ENCODE measurements at places on chromosomes 2 and 18.

DNA sequence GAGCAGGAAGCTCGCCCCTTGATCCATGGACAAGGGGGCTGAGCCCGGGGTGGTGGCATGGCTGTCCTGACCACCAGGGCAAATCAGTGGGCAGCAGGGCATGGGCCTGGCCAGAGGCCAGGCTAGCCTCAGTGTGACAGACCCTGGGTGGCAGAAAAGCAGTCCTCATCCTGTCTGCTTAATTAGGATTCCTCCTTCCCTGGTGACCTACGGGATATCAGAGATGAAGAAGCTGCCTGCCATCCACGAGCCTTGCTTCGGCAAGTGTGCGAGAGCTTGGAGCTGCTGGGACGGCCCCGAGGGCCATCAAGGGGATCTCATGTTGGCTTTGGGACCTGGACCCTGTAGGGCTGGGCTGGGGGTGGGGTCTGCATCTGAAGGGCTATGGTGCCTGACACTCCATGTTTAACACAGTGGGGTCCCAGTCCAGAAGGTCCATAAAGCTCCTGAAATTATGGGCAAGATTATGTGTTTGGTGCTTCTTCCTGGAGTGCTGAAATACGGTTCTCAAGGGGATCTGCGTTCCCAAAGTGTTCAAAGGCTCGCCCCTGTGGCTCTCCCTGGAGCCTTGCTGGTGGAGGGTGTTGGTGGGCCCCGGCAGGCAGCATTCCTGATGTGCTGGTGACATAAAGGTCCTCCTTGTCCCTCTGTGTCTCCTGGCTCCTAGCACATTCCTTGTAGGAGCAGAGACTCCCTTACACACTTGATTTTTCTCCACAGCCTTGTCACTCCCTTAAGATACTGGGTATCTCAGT is 52.6 kb downstream of the KCNIP3 start:
- DNase-seq, result no peak

- DNase-seq, result no peak
Observed at GRCh38 chr2:181586569-181587081, 70.3 kb downstream of the CERKL start.

- DNase-seq, result no peak
Observed at GRCh38 chr2:217069263-217070042, 209.6 kb upstream of the TNP1 start.

DNA sequence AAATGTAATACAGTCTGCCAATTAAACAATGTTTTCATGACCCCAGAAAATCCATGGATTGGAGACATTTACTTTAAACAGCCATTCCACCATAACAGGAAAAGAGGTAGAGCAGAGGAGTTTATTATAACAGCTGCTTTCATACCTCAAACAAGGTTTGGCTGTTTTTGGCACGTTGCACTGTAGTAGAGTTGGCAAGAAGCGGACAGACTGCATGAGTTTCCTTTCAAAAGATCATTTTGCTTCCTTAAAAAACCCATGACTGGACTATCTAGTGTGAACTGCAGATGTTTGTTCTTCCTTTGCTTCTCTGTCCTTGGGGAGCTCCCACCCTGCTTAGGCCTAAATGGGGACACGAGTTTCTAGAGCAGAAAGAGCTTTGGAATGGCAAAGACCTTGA is 108.5 kb upstream of the THOC1 start:
- no peak for DNase-seq

DNA sequence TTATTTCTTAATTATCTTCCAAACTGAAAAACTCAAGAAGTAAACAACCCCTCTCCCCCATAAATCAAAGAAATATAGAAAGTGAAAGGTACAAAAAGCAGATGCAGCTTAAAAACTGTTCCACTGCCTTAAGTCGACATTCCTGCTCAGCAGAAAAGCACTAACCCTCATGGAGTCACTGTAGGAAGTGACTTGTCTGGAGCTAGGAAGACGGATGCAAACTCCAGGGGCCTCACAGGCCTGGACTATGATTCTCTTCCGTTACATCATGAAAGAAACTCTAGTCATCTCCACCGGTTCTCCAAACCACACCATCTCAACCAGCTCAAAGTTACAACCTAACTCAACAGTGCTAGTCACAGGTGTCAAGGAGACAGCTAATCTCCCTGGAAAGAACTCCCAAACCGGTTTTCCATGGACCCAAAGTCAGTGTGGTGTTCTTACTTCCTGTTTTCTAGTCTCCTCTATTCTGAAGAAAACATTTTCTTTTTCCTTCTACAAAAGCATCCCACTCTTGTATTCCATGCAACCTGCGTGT is 128.4 kb downstream of the PIEZO2 start:
- no peak for DNase-seq

- no peak for DNase-seq
Observed at GRCh38 chr2:136375017-136375901, 257.3 kb upstream of the CXCR4 start.

DNA sequence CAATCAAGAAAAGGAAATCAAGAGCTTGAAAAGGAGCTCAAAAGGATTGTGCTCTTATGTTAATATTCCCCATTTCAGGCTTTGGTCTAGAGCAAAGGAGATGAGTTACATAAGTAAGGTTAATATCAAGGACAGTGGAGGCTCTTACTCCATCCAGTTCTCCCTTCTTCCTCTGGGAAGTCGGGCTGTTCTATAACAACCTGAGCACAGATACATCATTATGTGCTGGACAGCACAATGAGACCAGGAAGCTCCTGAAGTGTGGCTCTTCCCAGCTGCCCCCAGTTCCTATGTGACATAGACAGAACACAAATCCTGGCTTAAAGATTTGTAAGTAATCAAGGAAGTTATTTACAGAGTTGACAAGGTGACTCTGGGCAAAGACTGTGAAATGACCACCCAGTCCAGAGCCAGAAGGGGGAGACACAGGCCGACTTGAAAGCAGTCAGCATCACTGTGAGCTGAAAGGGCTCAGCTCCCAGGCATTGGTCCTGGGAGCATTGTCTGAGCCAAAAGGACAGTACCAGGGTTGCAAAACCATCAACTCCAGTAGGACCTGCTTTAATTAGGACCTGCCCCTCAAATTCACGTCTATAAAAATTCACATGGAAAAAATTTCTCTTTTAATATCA is 917.6 kb upstream of the ACVR2A start:
- peak; percentile 10 for DNase-seq

DNA sequence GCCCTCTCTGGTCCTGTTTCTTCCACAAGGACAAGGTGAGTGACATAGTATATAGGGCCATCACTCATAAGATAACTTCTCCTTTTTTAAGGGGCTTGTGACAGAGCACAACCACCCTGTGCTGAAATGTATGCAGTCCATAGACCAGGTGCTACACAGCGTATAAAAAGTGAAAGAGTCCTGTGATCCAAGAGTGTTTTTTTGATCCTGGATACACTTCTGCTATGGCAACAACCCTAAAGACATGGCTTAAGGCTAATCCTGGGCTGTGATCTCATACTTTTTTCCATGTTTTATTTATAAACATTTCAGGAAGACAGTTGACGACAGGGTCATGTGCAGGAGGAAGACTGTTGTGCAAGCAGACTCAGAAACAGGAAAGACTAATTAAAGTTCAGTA is 400.5 kb upstream of the TCF4 start:
- no peak for DNase-seq

- no peak for DNase-seq
Observed at GRCh38 chr2:218000136-218000535, 2.7 kb downstream of the TNS1 start.

- DNase-seq, result no peak
Observed at GRCh38 chr2:210540471-210540870, 15.9 kb upstream of the CPS1 start.

- no peak for DNase-seq
Observed at GRCh38 chr18:24027156-24027827, 12.7 kb downstream of the TTC39C start.

GRCh38 chr2:86783615-86784339 is 6.9 kb downstream of the CD8A start:
- no peak for DNase-seq

DNA sequence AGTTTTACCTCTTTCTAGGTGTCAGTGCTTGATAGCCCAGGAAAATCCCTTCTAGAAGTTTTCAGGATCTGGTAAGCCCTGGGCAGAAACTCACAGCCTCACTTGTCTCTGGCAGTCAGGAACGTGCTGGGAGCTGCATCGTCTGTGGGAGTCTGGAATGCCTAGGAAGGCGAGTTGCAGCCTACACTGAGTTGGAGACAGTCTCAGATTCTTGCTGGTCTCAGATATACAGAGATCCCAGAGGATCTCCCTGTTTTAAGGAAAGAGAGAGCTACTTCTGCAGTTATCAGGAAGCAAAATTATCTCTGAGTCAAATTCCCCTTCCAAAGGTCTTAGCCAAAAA is 104.4 kb upstream of the CDC42EP3 start:
- no peak for DNase-seq

- no peak for DNase-seq
Observed at GRCh38 chr18:46899274-46899948, 17.9 kb downstream of the PIAS2 start.

DNA sequence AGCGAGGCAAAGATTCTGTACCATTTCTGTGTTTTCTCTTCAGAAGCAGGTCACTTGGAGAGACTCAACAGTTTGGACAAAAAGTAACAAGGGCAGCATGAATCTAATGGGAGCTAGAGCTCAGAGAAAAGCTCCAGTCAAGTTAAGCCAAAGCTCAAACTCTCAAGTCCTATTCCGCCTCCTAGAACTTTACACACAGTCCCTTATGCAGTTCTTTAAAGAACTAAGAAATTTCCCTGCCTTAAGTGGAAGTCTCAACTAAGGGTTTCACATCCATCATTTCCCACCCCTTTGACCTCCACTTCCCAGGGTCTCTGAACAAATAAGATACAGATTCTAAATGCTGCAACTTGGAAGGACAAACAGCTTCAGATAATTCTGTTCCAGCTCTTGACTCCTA is 121.3 kb upstream of the RNU4ATAC start:
- DNase-seq, result no peak

DNA sequence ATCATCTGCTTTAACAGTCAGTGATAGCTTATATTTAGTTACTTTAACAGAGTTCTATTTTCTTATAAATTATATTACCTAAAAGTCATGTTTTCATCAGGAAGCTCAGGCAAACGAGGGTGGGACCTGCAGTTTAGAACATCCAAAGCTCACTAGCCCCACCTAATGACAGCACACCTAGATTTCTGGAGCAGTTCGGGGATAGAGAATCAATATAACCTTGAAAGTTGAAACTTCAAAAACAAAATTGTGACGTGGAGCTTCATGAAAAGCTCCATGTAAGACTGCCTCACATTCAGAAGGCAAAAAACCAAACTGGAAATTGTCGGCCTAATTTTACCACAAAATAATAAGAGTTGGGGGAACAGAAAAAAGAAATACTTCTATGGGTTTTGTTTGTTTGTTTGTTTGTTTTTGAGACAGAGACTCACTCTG is 185.9 kb upstream of the CCDC150 start:
- peak; percentile 19 for DNase-seq

DNA sequence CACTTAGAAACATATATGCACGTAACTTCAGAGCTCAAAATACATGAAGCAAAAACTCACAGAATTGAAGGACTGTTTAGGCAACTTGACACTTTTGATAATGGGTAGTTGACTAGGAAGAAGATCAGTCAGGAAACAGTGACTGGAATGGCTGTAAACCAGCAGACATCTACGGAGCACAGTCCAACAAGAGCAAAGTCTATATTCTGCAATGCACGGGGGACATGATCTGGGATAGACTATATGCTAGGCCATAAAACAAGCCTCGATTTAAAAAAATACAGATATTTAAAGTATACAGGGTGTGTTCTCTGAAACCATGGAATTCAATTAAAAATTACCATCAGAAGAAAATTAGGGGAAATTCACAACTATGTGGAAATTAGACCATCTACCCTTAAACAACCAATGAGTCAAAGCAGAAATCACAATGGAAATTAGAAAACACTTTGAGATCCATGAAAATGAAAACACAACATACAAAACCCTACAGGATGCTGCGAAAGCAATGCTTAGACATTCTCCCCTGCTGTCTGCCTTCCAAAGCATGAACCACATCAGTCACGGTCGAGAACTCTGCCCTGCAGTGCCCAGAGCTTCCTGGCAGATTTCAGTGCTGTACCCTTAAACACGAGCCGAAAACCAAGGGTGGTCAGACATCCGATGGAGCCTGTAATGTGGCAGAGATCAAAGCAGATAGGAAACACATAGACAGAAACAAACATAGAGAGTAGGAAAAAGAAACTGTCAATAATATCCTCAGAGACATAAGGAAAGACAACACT is 651.9 kb upstream of the HS6ST1 start:
- DNase-seq, result no peak

- DNase-seq, result no peak
Observed at GRCh38 chr2:33116799-33117198, 170.0 kb downstream of the LTBP1 start.

- DNase-seq, result no peak
Observed at GRCh38 chr2:53438100-53438499, 329.5 kb upstream of the CHAC2 start.

DNA sequence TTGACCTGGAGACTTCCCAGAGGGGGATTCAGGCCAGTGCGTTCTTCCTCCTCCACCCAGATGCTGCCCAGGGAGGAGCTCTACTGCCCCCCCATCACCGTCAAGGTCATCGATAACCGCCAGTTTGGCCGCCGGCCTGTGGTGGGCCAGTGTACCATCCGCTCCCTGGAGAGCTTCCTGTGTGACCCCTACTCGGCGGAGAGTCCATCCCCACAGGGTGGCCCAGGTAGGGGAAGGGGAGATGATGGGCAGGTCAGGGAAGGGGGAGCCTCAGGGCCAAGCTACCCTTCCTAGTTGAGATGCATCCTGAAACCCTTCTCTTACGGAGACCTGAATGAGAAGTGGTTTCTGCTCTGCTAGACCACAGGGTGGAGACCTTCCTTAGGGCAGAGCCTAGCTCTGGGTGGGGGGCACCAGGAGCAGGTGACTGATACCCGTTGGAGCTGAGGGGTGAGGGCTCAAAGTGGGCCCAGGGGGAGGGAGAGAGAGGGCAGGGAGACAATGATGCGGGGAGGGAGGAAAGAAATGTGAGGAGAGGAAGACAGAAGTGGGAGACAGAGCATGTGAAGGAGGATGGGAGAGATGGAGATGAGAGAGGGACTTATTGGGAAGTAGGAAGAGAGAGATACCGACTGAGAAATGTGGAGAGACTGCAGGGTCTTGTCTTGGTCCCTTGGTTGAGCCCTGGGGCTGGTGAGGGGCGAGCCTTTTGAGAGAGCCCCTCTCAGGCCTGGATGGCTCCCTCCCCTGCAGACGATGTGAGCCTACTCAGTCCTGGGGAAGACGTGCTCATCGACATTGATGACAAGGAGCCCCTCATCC is 159.4 kb downstream of the DYSF start:
- no peak for DNase-seq

DNA sequence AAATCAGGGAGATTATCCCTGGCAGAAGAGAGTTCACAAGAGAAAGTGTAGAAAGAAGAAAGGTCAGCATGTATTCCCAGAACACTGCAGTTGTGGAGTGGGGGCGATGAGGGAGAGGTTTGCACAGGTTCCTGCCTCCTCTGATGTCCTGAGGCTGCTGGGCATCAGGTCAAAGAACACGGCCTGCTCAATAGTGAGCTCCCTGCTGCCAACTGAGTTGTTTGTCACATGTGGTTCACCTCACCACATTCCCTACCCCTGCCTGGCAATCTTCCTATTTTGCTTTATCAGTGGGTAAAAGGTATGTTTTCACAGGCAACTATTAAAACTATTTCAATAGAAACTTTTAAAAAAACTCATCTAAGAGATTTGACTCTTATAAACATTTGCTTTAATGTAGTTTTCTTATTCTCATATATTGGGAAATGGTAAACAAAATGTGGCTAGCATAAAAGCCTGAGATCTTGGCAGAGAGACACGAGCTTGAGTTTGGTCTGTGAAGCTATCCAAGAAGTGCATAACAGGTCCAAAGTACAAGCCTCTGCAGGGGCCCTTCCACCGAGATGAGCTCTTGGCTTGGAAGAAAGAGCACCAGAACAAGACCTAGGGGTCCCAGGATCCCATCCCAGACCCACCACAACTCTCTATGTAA is 123.9 kb upstream of the SRD5A2 start:
- DNase-seq, result no peak

GRCh38 chr18:75264195-75264594 is 53.6 kb downstream of the TSHZ1 start:
- DNase-seq, result no peak

All from HuH-7.5 (cell line).